Cardiac septum (tissue), 1 donor: ENCODE measurements at places on chromosomes 7 and 10.

DNA sequence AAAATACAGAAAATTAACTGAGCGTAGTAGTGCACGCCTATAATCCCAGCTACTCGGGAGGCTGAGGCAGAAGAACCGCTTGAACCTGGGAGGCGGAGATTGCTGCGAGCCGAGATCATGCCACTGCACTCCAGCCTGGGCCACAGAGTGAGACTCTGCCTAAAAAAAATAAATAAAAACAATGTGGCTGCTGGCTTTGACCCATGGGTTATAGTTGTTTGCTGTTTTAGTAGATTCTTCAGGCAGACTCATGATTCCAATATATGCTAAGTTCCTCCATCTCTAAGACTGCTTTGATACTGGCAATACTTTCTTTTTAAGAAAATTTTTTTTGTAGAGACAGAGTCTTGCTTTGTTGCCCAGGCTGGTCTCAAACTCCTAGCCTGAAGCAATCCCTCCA is 8.4 kb downstream of the OLAH start:
- DNase-seq, result no peak

GRCh38 chr10:96170230-96170629 is 40.1 kb downstream of the ZNF518A start:
- DNase-seq, result no peak

GRCh38 chr7:83655951-83656556 is 7.1 kb upstream of the SEMA3E start:
- no peak for DNase-seq

DNA sequence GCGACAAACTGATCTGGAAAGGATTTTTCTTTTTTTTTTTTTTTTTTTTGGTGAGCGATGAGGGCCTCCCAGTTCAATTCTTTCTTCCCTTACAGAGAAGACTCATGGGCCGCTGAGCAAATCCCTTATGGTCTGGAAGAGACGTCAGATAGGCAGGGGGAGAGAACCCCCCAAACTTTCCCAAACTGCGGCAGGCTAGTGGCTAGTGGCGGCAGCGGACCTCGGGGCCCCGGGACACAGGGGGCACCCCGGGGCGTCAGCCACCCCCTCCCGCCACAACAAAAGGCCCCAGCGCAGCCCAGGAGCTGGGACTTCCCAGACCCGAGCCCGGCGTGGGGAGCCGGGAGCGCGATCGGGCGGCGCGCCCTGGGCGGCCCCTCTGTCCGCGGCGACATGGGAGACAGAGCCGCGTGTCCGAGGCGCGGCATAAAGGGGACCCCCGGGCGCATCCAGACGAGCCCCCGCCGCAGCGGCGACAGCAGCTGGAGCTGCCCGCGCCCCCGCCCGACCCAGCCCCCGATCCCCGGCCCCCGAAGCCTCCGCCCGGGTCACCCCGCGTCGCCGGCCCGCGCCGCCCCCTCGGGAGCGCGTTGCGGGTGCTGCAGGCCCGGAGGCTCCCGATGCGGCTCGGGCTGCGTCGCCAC is 755 bp downstream of the FAM171A1 start:
- no peak for DNase-seq

GRCh38 chr10:101403161-101403560 is 49.2 kb downstream of the BTRC start:
- DNase-seq, result no peak

DNA sequence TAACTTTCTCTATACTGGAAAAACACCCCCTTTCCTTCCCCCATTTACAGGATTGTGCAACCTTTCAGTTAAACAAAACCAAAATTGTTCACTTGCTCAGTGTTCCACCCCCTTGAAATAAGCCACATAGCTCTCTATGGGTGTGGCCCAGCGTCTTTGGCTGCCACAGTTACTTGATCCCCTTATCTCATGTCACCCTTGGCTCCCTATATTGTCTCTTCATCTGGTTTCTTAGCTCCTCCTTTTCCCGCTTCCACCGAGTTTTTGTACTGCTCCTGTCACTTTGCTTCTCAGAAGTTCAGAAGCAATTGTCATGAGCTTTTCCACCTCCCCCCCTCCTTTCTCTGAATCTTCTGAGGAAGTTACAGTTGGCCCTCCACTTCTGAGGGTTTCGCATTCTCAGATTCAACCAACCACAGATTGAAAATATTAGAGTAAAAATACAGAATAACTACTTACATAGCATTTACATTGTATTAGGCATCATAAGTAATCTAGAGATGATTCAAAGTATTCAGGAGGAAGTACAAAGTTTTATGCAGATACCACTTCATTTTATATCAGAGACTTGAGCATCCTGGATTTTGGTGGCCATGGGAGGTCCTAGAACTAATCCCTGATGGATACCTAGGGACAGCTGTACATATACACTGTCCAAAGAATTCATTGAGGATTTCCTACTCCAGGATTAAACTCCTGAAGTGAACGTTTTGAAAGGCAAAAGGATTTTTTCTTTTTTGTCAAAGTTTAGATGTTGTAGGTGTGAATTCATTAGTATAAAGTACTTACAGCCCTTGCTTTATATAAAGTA is 60.4 kb downstream of the ADD3 start:
- DNase-seq, result no peak

GRCh38 chr10:4301291-4302045 is 516.5 kb upstream of the KLF6 start:
- DNase-seq, result no peak

- no peak for DNase-seq
These were observed 214.1 kb upstream of the FAM3C start for GRCh38 chr7:121610243-121610642.

GRCh38 chr10:71081229-71081560 is 131.2 kb upstream of the UNC5B start:
- no peak for DNase-seq

DNA sequence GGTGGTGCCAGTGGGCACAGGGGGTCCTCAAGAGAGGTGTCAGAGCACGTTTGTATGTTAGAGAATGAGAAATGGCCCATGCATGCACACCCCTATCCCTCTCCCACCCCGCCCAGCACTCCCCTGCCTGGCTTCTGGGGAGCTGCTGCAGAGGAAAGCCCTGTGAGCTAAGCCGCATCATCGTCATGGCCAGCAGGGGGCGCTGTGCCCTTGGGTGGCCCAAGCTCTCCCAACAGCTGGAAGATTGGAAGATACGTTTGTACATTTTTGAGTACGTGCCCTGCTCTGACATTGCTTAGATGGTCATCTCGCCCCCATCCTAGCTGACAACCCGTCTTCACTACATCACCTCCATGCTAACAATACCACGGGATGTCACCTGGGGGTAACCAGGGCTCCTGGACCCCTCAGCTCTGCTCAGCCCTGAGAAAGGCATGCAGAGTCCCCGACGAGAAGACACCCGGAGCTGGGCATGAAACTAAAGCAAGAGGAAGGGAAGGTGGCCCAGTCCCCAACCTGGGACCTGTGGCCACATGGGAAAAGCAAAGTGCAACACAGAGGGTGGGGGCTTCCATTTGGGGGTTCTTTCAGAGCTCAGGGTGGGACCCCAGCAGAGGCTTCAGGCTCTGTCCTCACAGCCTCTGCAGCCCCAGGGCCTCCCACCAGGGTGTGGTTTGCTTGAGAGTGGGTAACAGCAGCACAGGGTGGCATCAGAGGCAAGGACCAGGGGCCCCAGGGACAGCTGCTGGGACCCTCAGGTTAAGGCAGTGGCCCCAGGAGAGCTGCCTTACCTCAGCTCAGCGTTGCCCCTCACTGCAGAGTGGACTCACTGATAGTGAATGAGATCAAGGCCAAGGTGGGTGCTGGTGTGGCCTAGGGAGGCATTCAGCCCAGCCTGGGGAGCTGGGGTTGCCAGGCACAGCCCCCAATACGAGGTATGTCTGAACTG is 136.6 kb downstream of the PTPN20 start:
- no peak for DNase-seq

- no peak for DNase-seq
These were observed 9.7 kb upstream of the ANKRD7 start for GRCh38 chr7:118214833-118215182.

GRCh38 chr7:149882248-149883047 is 8.7 kb downstream of the ATP6V0E2 start:
- DNase-seq, result no peak

DNA sequence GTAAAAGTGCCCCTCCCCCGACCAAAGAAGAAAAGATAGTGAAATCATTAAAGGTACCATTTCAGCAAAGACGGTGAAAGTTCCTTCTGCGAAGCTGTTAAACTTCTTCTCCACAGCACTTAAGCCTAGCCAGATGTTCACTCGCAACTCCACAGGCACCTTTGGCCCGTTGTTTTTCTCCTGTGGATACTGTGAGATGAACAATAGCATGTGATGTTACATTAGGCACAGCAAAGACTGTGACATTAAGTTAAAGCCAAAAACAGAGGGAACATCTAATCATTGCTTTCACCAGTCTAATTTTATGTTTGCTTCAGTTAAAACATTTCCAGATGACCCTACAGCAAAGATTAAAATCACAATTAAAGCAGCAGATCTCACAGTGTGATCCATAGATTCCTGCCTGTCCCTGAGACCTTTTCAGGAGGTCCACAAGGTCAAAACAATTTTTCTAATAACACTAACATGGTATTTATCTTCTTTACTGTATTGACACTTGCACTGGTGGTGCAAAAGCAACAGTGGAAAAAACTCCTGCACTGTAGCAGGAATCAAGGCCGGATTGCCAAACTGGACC is 112.5 kb downstream of the MYOF start:
- no peak for DNase-seq

DNA sequence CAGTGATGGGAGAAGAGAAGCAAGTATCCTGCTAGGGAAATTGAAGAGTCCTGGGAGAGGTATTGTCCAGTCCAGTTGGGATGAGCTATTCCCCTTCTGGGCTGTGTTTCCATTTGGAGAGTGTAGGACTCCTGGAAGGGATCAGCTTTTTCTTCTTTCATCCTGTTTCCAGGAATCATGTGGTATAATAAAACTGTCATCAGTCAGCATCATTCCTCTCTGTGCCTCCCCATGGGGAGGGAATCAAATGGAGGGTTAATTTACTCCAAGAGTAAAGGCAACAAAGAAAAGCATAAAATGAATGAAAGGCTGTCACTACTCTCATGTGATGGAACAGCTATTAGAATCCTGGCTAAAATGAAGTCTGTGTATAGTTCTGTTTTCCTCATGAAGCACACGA is 429.9 kb downstream of the SORCS3 start:
- DNase-seq, result no peak

- no peak for DNase-seq
These were observed 217.1 kb downstream of the GALNT17 start for GRCh38 chr7:71348821-71349681.

- DNase-seq, result no peak
These were observed 220.2 kb downstream of the DGKI start for GRCh38 chr7:137626469-137627067.

DNA sequence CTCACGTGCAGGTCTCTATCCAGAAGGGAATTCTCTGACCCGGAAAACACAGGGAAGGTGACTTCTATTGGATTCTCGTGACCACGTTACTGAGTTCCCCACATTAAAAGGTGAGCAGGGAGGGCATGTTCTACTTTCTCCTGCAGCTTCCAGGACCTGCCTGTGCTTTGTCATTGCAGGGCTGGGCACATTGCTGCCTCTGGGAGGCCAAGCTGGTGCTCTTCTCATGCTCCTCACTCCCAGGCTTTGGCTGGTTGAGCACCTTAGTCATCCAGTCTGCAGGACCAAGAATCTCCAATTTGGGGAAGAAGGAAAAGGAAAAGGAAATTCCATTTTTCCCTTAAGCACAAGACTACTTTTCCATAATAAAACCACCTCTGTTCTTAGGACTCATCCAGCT is 86.5 kb upstream of the TMEM72 start:
- no peak for DNase-seq

DNA sequence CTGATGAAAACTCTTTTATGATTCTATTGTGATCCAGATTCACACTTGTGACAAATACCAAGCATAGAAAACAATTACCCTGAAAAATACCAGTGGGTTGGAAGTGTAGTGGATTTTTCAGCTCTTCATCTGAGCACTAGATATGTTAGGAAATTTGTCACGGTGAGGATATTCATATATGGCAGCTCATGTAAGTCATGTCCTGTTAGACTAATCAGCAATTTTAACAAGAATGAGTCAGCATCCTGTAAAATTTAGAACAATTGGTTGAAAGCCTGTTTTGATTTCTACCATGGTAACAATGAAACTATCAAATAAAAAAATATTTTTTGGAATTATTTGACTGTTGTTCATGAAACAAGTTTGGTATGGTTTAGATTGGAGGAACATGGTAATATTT is 334.3 kb downstream of the CACNA2D1 start:
- no peak for DNase-seq

GRCh38 chr7:108167460-108167859 is 37.3 kb upstream of the LAMB4 start:
- no peak for DNase-seq

GRCh38 chr7:45873355-45873754 is 473 bp upstream of the CCDC201 start:
- no peak for DNase-seq

GRCh38 chr10:130017631-130018022 is 53.6 kb upstream of the EBF3 start:
- no peak for DNase-seq

DNA sequence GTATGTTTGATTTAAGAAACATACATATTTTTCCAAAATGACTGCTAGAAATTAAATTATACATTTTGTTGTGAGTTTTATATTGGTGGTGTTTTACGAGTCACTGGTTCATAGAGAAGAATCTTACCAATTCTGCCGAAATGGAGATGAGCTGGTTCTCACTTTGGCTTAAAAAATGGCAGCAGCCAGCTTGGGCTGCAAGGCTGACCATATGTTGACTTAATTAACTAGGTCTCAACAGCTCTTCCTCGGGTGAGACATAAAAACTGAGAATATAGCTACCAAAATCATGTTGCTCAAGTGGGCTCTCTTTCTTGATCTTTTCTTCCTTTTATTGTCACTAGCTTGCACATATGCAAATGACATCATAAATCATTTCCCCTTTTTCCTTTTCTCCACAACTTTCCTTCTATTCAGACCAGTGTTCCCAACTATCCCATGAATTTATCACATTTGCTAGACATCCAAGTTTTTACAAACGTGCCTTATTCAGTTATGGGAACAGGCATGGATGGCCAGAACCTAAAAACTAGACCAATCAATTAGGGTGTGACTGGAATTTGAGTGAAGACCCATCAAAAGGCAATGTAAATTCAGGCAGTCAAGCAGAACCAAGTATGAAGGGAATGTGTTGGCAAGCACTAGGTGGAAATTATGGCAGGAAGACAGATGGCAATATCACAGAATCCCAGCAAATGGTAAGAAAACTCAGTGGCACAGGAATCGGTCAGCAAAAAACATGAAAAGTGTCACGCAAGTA is 6.4 kb upstream of the TSPAN12 start:
- DNase-seq, result no peak

DNA sequence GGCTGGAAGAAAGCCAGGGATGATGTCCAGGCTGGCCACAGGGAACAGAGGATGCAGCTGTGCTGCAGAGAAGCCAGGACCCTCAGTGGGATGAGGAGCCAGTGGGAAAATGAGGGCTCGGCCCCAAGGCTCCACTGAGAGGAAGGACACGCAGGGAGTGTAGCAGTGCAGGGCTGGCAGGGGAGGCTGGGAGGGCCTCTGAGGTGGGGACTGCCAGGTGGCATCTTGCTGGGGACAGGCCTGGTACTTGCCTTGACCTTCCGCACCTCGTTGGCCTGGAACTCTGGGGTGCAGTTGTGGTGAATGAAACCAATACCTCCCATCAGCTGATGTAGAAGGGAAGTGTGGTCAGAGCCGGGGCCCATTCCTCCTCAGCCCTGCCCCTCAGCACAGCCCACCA is 9.2 kb downstream of the IMPDH1 start:
- no peak for DNase-seq
